ENCODE measurements at places on chromosomes 6 and 20.

GRCh38 chr6:145147559-145147958 is 587.8 kb downstream of the EPM2A start:
- no peak for DNase-seq

GRCh38 chr6:138035070-138035469 is 72.1 kb downstream of the PERP start:
- no peak for DNase-seq

DNA sequence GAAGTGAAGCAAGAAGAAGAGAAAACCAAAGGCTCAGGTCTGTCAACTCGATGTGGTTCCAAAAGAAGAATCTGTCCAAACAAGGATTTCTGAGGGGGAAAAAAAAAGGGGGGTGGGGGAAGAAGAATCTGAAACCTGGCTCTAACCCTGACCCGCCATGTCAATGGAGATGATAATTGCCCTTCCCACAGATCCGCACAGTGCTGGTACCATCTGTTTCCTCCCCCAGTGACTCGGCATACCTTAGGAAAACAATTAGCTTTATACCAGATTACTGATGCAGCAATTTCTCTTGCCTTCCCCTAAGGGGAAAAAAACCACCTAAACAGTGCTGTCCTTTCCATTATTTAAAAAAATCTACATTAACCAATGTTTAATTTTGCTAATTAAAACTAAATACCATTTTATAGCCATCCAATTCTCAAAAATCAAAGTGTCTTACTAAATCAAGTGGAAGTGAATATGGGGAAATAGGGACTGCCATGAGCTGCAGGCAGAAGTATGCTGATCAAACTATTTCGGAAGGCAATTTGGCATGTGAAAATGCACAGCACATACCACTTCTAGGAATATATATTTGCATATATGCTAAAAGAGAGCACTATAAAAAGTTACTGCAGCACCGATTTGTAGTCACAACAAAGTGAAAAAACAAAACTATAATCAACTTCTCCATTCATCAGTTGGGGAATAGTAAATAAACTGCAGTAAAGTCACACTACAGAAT is 46.8 kb downstream of the MAP7 start:
- no peak for DNase-seq

GRCh38 chr6:108312605-108313004 is 17.8 kb downstream of the AFG1L start:
- DNase-seq: no peak

DNA sequence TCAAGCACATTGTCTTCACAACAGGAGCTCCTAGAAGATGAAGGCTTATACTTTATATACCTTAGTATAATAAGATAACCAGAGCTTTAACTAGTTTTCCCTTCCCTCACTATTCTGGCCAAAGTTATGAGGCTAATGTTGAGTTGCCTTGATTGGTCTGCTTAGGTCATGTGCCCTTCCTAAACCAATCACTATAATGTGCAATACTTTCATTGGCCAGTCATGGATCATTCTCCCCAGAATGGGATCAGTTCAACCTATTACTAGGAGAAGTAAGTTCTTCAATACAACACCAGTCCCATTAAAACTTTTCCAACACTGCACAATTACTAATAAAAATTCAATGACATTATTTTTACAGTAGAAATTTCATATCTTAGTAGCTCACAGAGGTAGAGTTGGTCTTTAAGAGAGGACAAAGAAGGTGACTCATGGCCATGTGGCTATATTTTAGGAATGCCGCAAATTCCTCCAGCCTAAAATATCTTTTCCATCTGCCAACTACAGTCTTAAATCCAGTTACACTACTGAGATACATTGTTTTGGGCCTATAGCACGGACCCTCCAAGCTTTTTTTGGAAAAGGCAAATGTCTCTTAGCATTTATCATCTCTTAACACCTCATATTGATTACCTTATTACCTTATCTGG is 12.5 kb upstream of the POU3F2 start:
- no peak for DNase-seq

GRCh38 chr6:44260451-44261297 is 3.3 kb upstream of the SLC35B2 start:
- no peak for DNase-seq

- DNase-seq: no peak
Observed at GRCh38 chr6:149948011-149948410, 6.2 kb downstream of the ULBP2 start.

DNA sequence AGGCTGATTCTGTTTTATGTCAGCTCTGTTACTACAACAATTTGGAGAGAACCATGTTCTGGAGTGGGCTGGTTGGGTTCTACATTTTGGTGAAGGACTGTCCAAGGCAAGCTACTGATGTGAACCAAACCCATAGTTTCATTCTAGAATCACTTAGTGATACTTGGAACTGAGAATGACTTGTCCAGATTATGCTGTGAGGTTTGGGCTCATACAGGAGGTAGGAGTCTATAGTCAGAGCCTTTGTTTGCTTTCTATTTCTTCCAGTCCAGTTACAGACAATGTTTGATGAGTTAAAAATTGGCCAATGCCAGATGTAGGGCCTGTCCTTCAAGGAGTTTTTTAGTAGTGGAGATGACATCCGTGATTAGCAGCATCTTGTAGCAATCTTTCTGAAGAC is 97.9 kb downstream of the LRRC1 start:
- no peak for DNase-seq

Measured in stimulated activated naive CD4-positive, alpha-beta T cell (primary cell).